ENCODE measurements at places on chromosomes 7 and 10.
A peak's percentile ranks its signal among the peaks of the same experiment; 100 is the strongest.

DNA sequence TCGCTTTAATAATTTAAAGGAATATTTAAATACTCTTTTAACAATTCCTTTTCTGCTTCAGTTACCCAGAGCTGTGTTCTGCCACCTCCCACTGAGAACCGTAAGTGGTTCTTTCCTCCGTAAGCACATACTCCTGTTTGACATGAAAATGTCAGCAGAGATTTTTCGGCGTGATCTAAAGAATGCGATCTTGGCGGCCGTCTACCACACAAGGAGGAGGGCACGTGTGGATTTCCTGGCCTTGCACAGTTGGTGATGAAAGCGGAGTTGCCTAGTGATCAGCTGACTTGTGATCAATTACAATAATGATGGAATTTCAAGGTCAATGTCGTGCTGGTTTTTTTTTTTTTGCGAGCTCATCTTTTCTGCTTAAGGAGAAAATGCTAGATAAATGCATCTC is 35.6 kb upstream of the INSIG1 start:
- DNase-seq: no peak

DNA sequence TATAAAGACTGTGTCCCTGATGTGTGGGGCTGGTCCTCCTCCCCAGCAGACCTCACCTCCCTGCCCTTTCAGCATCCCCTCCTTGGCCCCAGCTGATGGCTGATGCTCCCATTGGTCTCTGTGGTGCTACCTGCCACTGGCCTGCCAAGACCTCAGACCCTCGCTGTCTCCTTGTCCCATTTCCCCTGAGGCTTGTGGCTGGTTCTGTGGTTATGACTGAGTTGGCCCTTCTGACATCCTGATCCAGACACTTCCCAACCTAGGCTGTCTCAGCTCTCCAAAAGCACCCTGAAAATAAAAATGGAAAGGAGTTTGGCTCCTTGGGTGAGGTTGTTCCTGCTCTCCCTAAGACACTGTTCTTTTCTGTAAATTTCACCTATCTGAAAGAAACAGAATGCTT is 214.2 kb downstream of the RPS24 start:
- no peak for DNase-seq

DNA sequence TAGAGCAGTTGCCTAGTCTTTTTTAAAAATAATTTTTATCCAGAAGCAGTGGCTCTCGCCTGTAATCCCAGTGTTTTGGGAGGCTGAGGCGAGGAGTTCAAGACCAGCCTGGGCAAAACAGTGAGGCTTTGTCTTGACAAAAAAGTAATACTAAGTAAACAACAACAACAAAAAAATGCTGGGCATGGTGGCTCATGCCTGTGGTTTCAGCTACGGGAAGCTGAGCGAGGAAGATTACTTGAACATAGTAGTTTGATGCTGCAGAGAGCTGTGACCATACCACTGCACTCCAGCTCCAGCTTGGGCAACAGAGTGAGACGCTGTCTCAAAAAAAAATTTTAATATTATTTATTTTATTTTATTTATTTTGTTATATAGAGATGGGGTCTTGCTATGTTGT is 31.3 kb upstream of the TPST1 start:
- no peak for DNase-seq

DNA sequence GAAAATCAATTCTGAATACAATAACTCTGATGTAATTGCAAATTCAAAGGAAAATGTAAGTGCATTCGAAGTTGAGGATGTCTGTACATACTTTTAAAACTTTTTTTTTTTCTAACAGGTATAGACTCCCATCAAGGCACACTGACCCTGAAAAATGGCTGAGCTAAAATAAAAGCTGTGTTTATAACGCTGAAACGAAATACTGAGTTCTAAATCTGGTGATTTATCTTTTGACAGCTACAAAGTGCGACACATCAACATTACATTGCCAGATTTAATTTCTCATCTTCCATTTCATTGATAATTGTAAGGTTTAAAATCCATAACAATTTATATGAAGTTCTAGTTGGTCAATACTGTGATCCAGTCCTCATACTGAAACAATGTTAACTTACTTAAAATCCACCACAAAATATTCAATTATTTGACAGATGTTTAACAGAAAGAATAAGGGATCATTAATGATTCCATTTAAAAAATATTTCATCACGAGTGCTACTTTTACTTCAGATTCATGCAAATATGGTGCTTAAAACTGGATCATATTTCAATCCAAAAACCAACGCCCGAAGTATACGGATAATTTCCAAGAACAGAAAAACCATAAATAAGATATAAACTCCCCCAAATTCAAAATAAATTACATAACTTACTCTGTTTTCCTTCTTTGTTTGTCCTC is 1.4 kb downstream of the RAB11FIP2 start:
- no peak for DNase-seq

- DNase-seq: no peak
These were observed 252.9 kb downstream of the MAD1L1 start for GRCh38 chr7:1979591-1980560.

GRCh38 chr10:575402-576129 is 113.9 kb downstream of the DIP2C start:
- no peak for DNase-seq

DNA sequence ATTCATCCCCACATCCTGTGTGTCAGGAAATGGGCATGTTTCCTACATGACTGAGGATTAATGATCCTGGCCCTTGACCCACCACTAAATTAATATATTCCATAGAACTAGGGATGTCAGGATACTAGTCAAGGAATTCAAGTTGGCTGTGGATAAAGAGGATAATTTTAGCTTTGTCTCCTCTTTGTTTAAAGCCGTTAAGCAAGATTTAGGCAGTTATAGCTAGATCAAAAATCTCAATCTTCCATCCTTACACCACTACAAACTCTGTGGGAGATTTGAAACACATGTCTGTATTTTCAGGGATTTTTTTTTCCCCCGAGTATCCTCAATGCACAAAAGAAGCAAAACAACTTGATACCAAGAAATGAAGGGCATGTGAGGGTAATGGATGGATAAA is 417.1 kb downstream of the MAGI2 start:
- no peak for DNase-seq

DNA sequence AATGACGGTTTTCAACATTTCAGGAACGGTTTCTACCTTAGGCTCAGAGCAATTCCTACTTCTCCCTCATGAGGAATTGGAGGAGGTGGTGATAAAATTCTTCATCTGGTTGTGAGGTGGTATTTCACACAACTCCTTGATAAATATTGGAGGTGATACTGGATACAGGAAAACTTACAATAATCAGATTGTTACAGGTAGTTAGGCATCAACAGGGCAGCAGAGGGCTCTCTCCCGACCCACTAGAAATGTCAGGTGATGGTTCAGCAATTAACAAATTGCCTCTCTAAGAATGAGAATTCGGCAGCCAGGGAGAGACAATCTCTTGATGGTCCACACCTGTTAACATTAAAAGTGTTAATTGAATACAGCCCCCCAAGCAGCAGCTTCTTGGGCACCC is 22.6 kb downstream of the ZNF786 start:
- DNase-seq: no peak

DNA sequence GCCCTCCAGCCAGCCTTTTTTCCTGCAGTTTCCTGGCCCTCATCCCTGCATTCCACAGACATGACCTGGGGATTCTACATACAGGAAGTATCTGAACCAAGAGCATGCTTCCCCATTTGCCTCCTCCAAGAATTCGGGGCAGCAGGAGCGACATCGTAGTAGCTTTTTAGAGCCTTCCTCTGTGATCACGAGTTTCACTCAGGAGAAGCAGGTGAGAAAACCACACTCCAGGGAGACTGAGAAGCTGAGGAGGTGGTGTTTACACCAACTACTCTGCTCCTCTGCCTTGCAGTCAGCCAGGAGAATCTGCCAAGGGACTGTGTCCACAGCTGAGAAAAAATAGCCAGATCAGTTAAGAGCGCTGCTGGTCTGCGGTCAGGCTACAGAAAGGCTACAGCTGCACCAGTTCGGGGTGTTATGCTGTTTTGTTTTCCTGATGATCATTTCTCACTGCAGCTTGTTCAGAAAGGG is 54.1 kb downstream of the HSPA12A start:
- no peak for DNase-seq

- peak; percentile 26 for DNase-seq
These were observed 8.9 kb upstream of the DYNC2I1 start for GRCh38 chr7:158847451-158847866.

DNA sequence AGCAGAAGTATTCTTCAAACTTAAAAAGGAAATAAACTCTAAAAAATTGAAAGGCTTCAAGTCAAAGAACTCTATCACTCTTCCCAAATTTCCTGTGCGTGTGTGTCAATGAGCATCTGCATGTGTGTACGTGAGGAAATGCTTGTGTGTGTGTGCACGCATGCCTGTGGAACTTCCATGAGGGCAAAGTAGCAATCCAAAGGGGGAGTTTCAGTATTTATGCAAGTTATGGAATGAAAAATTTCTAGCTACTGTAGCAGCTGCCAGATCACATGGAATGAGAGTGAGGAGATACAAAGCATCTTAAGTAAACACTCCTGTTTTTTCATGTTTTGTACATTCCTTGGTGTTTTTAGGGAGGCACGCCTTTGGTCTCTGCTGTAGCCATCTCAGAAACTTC is 152.6 kb downstream of the RAPGEF5 start:
- DNase-seq: peak; percentile 1

DNA sequence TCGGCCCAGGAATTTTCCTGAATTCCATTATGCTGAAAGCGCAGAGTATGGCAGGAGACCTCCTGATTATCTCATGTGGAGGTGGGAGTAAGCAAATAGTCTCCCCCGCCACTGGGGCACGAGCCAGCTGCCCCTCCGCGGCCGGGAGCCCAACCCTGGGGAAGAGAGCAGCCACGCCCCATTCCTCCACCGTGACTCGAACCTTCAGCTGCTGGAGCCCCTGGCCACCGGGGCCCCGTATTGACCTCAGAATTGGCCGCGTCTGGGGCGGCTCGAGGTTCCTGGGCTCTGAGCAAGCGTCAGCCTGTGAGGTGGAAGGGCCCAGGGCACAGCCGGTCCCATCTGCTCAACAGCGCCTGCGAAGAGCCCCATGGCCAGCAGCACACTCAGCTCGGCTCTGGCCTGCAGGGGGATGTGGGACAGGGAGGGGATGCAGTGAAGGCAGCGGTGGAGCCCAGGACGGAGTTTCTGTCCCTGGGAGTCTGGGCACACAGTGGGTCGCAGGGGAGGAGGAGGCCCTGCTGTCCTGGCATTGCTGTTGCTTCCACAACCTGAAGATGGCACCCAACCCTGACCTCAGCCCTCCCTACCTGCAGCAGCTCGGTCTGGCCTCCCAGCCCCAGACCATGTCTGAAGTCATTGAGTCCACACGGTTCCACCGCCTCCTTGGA is 97.8 kb downstream of the CHST15 start:
- DNase-seq: peak; percentile 90

GRCh38 chr10:110382695-110383094 is 78.0 kb upstream of the SMNDC1 start:
- DNase-seq: no peak

- peak; percentile 69 for DNase-seq
These were observed 35.2 kb upstream of the KLF6 start for GRCh38 chr10:3820255-3820654.

DNA sequence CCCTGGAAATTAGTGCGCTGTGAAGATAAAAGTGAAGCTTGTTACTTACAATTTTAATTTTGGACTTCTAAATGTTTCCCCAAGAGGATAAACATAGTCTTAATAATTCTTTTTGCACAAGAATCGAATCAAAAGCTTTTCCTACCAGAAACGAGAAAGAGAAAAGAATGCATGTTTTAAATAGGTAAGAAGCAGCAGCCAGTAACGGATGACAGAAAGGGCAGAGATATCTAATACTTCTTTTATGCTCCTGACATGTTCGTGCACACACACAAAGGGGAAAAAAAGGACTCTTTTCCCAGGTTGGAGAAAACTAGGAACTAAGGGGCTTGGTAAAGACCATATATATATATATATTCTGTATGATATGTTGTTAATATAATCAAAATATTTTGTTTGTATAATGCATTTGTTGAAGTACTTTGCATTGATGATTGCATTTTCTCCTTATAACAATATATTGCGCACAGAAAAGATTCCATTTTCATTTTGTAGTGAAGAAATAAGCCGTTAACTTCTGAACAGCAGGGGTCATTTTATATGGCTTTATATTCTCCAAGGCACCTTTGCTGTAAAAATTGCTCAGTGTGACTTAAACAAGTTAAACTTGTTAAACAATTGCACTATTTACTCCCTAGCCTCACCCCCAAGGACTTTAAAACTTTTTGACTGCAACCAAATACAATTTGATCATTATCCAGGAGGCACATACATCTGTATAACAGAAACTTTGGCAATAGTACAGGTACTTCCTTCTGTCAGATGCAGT is 2.2 kb downstream of the PRKAR2B start:
- no peak for DNase-seq

DNA sequence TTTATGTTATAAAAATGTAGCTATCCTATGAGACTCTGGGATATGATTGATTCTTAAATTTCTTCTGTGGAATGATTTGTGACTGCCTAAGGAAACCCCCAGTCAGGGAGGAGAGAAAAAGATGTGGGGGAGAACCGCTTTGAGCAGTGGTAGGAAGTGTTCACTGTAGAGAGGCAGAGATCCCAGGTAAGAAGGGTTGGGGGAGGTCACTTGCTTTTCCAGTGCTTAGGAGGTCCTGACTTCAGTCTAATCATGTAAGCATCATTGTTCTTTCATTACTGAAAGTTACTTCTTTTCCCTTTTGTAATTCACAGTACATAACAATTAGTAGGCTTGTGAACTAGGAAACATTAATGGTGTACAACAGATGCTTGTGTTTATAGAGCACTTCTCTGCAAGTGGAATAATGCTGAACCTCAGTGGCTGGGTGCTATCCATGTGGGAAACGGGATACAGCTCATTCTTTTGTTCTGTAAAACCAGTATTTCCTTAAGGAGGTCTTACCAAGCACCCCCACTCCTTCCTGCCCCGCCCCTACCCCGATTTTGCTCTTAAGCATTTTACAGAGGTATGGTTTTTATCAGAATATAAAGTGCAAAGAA is 165.4 kb downstream of the ST7 start:
- DNase-seq: no peak

DNA sequence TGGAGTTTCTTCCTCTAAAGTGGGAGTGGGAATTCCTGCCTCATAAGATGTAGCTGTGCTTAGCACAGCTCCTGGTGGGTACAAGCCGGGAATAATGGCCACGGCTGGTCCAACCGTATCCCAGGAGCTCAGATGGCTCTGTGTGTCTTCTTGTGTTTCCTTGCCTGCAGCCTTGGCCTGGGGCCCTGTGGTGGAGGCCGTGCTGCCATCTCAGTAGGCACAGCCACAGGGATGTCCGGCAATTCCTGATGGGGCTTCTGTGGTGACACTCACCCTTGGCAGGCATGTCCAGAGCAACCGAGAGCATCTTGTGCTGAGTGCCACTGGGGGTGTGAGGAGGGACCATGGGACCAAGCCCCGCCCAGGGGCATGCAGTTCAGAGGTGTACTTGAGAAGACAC is 50.0 kb upstream of the AQP1 start:
- no peak for DNase-seq

DNA sequence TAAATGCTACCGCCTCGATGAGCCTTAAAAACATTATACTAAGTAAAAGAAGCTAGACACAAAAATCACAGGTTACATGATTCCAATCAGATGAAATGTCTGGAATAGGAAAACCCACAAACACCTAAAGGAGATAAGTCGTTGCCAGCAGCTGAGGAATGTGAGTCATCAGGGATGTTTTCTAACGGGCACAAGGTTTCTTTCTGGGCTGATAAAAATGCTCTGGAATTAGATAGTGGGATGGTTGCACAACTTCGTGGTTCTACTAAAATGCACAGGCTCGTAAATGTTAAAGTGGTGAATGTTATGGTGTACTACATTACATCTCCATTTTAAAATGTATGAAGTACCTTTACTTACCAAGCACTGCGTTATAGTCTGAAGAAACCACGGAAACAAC is 9.7 kb downstream of the ABLIM1 start:
- DNase-seq: peak; percentile 65

GRCh38 chr7:128351296-128352152 is 7.8 kb upstream of the RBM28 start:
- DNase-seq: no peak
